ENCODE measurements at places on chromosomes 7 and 10.

GRCh38 chr10:67943917-67944316, 59.5 kb downstream of the SIRT1 start:
- no peak for DNase-seq

DNA sequence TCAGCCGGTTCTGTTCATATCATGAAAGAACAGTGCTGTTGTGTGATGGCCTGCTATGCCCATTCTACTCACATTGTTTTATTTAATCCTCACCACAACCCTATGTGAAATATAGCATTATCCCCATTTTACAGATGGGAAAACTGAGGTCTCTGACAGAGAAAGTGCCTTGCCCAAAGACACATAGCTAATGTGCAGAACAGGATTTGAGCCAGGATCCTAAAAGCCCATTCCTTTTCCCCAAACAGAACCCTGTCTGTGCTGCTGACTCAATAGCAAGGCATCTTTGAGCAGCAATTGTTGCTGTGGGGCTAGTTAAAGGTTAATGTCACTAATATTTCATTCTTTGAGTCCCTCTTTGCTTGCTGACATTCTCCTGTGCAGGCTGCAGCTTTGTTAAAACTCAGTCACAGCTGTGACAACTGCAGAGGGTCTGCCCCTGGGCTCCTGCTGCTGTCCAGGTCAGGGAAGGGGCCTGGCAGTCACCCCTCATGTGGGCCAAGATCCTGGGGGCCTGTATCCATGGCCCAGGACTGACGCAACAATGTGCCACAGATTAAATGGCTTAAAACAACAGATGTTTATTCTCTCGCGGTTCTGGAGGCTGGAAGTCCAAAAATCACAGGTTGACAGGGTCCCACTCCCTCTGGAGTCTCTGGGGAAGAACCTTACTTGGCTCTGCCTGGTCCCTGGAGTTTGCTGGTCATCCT, 40.4 kb downstream of the AFAP1L2 start:
- DNase-seq = no peak

DNA sequence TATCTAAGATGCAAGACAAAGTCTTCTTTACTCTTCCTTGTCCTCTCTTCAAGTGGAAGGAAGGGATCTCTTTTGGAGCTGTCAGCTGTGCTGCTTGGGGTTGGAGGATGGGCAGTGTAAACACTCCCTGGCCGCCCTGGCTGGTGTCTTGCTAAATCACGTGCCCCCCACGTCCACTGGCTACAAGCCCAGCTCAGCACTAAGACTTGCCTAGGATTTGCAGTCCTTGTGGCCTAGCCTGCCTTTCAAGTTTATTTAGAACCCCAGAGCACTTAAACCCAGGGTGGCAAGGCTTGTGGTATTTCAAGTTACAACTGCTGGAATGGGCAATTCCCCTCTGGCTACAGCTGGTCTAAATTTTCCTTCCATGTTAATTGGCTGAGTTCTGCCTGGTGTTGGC, 272.4 kb upstream of the MYO3A start:
- DNase-seq = no peak

DNA sequence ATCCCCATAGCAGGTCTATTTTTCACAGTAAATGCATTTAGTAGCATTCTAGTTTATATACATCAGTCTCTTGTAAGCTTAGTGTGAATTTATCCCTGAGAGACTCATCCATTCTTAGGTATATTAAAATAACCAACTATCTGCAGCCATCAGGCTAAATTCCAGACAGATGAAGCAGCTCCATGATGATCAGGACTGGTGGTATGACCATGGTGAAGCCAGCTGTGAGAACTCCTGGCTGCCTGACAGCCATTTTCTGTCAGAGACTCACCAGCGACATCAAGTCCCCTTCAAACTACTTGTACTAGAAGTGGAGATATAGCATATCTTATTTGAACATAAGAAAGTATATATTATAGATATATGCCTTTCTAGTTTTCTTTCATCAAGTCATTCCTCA, 70.3 kb upstream of the GSDME start:
- DNase-seq = no peak

DNA sequence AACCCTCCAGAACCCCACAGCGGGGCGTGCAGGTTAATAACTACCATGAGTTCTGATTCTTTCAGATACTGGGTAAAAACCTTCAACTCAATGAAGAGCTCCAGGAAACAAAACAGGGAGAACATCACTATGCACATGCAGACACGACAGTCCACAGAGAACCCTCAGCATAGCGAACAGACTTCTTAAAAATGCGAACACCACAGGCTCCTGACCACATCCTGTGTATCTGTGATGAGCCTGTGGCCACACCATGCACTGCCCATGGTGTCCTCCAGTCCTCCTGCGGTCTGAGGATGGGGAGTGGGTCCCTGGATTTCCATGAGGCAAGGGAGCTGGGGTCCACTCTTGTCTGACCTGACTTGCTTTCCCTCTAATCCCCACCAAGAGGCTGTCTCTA, 107.2 kb downstream of the COBL start:
- DNase-seq = no peak

DNA sequence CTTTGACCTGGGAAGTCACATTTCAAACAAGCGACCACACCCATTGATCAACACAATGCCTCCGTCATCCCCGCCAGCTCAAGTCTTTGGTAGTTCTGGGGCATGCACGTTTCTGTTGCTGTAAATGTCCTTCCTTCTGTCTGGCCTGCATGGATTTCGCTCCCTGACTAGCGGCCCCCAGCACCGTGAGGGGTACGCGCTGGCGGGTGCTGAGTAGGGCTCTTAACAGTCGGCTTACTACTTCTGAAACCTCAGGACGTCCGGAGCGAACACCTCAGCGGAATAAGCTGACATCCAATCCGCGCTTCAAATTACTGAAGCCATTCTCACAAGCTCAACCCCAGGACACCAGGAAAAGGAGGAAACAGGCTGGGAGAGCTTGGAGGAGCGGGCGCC, 505 bp downstream of the NUDCD3 start:
- DNase-seq = no peak

DNA sequence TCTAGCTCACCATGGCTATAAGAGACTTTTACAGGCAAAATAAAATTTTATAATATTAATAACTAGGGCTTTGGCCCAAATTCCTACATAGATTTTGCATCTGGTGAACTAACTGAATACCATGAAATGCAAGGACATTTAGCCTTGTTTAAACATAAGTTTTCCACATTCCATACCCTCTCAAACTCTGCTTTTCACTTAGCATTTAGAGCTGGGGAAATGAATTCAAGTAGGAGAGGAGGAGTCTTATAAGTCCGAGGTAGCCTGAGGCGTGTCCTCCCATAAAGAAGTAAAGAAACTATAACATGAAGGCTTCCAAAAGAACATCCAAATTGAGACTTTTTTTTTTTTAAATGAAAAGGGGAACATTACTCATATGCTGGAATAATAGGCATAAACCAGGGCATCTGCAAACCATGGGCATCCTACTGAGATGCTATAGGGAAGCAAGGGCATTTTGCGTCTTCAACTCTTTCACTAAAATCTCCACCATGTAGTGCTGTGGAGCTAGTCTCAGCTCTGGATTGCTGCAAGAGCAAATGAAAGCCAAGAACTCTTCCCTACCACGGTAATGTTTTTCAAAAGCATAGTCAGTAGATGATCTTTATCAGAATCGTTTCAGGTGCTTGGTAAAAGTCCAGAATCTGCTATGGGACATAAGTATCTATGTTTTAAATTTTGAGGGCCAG, 79.1 kb downstream of the PALS2 start:
- no peak for DNase-seq

GRCh38 chr7:123966936-123967335, 41.9 kb downstream of the SPAM1 start:
- no peak for DNase-seq

DNA sequence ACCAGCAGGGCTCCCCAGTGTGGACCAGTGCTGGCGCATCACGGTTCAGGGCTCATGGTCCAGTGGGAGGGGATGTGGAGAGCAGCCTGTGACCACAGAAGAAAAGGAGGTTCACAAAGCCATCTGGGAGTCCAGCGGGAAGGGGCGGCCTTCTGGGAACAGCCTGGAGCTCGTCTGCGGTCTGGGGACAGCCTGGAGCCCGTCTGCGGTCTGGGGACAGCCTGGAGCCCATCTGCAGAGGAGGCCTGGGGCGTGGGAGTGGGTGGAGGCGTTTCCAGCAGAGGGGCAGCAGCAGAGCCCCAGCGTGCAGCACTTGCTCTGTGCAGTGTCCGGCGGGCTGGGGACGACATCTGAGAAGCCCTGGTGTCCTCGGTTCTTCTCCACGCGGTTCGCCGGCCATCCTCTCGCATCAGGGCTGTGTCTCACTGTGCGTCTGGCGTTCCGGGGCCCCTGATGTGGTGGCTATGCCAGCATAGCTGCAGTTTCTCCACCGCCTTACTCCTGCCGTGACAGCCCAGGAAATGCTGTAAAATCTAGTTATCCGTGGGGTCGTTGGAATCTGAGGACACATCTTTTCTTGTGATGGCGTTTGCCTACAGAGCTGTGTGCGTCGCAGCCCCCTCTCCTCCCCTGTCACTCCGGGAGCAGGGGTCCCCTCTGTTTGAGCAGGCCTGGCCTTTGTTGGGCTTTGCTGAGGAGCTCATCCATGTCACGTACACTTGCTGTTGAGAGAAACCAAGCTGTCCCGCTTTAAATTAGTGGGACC, 104.6 kb downstream of the INPP5A start:
- DNase-seq = no peak

DNA sequence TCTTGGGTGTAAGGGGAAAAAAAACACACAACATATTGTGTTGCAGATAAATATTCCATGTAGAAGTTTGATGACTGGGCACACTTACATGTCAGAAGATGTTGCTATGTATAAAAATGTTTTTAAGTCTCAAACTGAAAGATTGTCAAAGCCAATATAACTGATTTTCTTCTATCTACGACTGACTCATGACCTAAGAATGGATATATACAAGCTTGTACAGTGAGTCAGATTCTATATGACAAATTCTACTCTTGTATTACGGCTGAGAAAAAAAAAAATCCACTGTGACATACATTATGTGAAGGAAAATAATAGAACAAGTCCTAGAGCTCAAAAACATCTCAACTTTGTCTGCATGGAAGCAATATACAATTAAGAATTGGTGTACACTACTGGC, 343.0 kb upstream of the PCDH15 start:
- DNase-seq = no peak

GRCh38 chr7:73449422-73449821, 15.8 kb downstream of the FZD9 start:
- DNase-seq = no peak

GRCh38 chr7:135076882-135077281, 71.0 kb upstream of the TMEM140 start:
- DNase-seq = no peak

GRCh38 chr7:79610748-79611304, 157.4 kb upstream of the MAGI2 start:
- DNase-seq = no peak

DNA sequence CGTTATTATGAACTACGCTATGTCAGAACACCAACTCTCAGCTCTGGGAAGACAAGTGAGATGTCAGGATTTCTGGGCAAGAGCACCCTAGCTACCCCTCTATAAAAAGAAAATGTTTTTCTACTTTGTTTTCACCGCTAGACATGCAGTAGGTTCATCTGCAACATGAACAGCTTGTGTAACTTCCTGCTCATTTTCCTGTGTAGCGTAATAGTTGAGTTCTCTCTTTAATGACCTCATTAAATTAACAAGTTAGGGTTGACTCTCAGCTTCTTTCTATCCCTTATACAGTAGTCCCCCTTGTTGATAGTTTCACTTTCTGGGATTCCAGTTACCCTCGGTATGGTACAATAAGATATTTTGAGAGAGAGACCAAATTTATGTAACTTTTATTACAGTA, 329.4 kb upstream of the ZNF32 start:
- DNase-seq = no peak

GRCh38 chr10:119777686-119778085, 51.8 kb downstream of the INPP5F start:
- DNase-seq = no peak

- no peak for DNase-seq
These were observed 90.0 kb upstream of the AOAH start for GRCh38 chr7:36814311-36814710.

DNA sequence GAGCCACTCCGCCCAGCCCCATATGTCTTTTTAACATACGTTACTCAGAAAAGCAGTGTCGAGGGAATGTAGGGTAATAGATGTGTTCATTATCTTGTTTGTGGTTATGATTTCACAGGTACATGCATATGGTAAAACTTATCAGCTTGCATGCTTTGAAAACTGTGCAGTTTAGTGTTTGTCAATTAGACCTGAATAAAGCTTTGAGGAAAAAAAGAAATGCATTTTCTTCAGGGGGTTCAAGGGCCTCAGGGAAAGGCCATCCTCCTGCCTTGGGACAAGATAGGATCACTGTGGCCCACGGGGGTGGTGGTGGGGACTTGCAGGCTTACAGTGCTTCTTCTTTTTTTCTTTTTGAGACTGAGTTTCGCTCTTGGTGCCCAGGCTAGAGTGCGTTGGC, 16.0 kb upstream of the C10orf95 start:
- DNase-seq = no peak

DNA sequence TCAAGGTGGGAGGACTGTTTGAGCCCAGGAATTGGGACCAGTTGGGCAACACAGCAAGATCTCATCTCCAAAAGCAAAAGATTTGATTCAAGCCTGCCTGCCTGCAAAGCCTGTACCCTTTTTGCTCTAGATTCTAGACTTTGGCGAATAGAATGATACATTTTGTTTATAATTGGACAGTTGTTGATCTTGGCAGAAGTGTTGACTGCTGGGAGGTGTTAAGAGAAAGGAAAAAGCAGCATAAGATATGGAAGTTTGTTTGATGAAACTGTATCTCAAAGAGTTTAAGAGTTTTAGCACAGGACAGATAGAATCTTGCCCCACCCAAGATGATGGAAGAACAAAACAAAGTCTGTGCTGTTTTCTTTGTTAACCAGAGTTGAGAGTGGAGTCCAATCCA, 224.1 kb downstream of the AUTS2 start:
- DNase-seq = no peak

DNA sequence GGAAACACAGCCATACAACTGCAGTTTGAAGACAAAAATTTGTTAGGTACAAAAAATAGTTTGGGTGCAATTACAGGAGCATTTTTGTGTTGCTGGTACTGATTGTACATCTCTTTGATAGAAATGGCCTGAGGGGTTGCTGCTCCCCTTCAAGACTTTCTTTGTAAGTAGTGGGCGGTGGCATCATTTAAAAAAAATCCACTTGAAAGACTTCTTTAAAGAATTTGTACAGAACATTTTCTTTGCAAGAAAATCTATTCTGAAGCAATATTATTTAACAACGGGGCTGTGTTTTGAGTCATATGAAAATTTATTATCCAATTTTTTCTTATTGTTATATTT, 144.1 kb upstream of the CAV2 start:
- no peak for DNase-seq

DNA sequence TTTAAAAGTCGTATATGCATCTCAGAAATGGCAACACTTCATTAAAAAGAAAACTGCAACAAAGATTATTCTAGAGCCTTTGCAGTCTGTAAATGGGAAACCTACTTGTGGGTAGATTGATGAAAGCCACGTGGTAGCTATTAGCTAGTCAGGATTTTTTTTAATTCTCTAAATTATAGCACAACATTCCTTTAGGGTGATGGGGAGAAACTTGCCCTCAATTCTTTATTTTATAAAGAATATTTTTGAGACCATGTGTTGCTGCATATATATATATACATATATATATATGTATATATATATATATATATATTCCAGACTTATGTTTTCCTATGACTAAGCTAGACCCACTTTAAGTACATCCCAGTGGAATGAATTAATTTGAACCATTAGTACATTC, 118.0 kb downstream of the PPP1R3A start:
- DNase-seq = no peak
